ENCODE measurements at places on chromosomes 12 and 14. TPM values are rescaled to one million over a fixed set of nuclear protein-coding genes. Genes with fewer than 3 reads are reported as not detected.

DNA sequence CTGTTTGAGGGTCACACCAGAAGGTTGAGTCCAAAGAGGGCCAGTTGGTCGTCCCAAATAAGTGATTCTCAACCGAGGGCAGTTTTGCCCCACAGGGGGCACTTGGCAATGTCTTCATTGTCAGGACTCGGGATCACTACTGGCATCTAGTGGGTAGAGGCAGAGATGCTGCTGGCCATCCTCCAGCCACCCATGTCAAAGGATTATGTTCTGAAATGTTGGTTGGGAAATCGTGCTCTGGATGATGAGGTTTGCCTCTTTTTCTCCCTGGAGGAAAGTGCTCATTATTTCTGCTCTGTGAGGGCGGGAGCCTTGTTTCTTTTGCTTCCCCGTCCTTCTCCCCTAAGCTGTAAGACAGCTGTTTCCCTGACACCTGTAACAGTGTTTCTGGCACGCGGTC, 3.6 kb downstream of the ZNF839 start:
- peak; percentile 28 for DNase-seq

DNA sequence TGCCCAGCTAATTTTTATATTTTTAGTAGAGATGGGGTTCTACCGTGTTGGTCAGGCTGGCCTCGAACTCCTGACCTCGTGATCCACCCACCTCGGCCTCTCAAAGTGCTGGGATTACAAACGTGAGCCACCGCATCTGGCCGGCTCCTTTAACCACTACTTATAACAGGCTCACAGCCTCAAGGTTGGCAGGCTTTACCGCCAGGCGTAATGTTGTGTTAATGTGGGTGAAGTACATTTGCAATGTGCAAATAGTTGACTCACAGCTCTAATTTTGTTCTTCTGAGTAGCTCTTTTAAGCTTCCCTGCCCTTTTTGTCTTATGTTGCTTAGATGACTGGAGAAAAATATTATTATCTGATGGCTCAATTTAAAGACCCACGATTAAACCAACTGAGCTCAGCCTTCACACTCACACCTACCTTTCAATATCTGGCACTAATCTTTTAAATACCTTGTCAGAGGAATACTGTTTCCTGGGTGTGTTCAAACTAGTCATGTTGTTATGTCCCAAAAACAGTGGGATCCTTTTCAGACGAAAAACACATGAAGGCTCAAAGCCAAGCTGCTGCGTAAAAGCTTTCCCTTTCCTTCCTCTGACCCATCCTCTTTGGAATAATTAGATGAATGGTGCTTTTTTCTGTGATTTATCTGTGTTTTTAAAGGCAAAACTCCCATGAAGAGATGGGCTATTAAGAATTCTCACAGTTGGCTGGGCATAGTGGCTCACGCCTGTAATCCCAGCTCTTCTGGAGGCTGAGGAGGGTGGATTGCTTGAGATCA, 57.2 kb upstream of the USP44 start:
- no peak for DNase-seq

DNA sequence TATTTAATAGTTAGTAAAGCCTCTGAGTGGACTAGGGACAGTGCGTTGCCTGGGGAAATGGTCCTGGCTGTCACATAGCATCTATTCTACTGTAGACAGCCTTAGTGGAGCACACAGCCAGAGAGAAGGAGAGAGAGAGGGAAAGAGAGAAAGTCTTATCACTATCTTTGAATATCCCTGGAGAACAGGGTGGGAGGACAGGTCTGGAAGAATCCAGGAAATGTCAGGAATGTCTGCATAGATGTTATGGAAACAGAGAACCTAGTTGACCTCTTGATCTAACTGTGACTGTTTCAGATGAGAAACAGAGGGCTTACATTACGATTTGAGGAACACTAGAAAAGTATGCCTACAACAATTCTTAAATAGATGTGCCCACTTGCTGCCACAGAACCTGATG, 92.8 kb downstream of the SLC15A5 start:
- no peak for DNase-seq

- DNase-seq, result no peak
Measured at GRCh38 chr12:102957339-102958050, at the start of gene ASCL1. ASCL1 (plus strand) TSS chr12:102957674; CDS start chr12:102958245, 571 bp downstream.

- DNase-seq, result no peak
Measured at GRCh38 chr14:66121859-66122258, 364.3 kb upstream of the CCDC196 start.

DNA sequence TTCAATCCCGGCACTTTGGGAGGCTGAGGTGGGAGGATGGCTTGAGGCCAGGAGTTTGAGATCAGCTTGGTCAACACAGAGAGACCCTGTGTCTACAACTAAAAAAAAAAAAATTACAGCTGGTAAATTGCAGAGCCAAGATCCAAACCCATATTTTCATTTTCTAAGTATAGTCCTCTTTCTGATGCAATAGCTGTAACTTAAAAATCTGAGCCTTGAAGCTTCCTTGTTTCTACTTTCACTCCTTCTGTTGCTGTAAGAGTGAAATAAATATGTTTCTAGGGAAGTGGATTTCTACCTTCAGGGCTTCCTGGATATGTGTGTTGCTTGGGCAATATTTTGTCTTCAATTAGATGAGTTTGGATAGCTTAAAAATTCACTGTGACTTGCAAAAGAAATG, 42.0 kb upstream of the PRICKLE1 start:
- no peak for DNase-seq

GRCh38 chr12:49502590-49502989, 36.2 kb upstream of the KCNH3 start:
- no peak for DNase-seq

- DNase-seq, result no peak
Measured at GRCh38 chr14:80926397-80927082, 15.0 kb downstream of the CEP128 start.

DNA sequence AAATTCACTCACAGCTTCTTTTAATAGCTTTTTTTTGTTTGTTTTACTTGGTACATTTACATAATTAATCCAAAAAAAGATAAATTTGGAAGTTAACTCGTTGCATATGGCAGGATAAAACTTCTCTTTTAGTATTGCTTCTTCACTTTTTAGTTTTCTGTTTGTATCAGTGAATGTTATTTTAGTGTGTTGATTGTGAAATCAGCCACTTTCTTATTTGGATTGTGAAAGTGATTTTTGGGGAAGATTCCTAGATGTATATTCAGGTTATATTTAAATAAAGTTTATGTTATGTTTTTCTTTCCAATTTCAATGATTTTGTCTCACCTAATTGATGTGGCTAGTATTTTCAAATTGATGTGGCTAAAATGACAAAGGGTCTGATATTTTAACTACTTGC, 693.9 kb upstream of the MGAT4C start:
- DNase-seq, result no peak

- no peak for DNase-seq
Measured at GRCh38 chr14:73755434-73756014, 41.3 kb upstream of the PNMA1 start.

The SLC25A21 gene
- total RNA-seq, result not detected

The CMA1 gene
- total RNA-seq, result not detected

The TSPAN19 gene
- not detected for total RNA-seq

Data from activated CD4-positive, alpha-beta memory T cell treated with anti-CD3 and anti-CD28 coated beads, Interleukin-2, amount 10 ng/mL, durations not matched to agents 7 days and 5 days (primary cell).